ENCODE measurements at places on chromosomes 5 and 9.

- DNase-seq = no peak
Measured at GRCh38 chr5:73030531-73030930, 74.7 kb downstream of the FCHO2 start.

DNA sequence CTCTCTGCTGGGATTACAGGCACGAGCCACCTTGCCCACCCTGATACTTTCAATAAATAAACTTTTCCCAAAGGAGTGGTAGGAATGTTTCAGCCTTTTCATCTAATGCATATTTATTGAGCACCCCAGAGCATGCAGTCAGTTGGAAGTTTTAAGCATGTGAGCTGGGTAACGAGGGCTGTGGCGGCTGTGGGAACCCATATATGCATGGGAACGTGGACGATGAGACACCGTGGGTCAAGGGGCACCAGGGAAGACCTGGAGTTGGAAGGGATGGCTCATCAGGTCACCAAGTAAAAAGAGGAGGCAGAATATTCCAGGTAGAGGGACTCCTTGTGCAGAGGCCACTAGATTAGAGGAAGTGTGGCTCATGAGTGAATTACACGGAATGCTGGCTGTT is 64.7 kb downstream of the ANKRD33B start:
- no peak for DNase-seq

GRCh38 chr5:116495786-116496357 is 78.8 kb downstream of the SEMA6A start:
- no peak for DNase-seq

GRCh38 chr5:77946381-77947040 is 170.4 kb upstream of the TBCA start:
- no peak for DNase-seq

DNA sequence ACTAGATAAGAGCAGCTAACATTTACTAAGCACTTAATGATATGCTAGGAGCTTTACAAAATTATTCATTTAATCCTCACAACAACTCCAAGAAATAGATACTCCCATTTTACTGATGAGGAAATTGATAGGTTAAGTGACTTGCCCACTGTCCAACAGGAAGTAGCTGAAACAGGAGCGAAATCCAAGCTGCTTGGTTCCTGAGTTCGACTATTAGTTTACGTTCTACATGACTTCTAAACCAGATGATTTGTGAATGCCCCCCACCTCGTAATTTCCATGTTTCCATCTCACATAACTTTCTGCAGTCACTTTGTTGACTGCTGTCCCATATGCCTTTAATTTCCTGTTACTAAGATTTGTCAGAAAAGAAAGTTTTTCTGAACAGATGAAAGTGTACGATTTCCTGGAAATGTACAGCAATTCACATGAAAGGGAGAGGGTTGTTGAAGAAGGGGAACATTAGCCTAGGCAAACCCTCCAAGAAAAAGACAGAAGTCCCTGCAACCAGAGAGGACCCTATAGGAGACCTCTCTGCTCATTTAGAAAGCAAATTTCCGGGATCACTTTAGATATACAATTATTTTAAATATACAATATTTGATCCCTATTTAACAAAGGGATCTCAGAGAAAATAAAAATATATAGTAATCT is 279.1 kb upstream of the EFNA5 start:
- DNase-seq = no peak

- DNase-seq = no peak
Measured at GRCh38 chr9:95749493-95749892, 126.0 kb upstream of the ERCC6L2 start.

GRCh38 chr9:106076711-106077110 is 382.4 kb downstream of the TMEM38B start:
- DNase-seq = no peak

DNA sequence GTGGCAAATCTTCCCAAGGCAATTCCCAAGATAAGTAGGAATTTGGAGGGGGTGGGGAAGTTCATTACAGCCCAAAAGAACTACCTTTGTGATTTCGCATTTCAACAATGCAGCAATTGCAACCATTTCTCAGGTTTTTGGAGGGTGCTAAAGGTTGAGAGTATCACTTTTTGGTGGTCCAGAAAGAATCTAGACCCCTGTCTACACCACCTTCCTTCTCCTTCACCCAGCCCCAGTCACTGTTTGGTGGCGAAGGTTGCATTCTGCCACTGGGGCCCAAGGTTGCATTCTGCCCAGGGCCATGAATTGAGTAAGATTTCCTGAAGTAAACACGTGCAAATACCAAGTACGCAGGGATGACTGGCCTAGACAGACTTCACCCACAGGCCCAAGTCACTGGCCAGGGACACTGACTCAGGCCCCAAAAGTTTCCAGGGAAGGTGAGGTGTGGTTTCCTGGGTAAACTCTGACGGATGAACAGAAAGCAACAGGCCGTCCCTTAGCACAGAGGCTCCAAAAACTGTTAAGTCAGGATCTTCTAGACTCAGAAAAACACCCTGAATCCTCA is 5.7 kb downstream of the PDE6A start:
- DNase-seq = peak; percentile 76

GRCh38 chr5:149045089-149045460 is 17.8 kb downstream of the SH3TC2 start:
- no peak for DNase-seq

- DNase-seq = no peak
Measured at GRCh38 chr5:171703146-171703545, 82.5 kb upstream of the SMIM23 start.

DNA sequence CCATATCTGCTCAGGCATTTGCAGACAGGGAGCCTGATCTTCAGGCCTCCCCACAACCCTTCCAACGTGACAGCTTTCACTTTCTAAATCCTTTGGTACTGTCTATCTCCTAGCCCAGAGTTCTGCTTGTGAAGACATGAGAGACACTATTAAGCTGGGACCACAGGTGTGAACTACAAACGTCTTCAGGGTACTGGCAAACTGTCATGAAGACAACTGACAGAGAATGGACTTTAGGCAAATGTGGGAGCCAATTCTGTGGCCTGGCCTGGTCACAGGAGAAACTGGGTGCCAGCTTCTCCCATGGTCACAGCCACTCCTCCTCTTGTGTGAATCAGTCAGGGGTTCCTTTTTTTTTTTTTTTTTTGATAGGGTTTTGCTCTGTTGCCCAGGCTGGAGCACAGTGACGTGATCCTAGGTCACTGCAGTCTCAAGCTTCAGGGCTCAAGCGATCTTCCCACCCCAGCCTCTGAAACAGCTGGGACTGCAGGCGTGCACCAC is 10.4 kb downstream of the TRIM14 start:
- no peak for DNase-seq

DNA sequence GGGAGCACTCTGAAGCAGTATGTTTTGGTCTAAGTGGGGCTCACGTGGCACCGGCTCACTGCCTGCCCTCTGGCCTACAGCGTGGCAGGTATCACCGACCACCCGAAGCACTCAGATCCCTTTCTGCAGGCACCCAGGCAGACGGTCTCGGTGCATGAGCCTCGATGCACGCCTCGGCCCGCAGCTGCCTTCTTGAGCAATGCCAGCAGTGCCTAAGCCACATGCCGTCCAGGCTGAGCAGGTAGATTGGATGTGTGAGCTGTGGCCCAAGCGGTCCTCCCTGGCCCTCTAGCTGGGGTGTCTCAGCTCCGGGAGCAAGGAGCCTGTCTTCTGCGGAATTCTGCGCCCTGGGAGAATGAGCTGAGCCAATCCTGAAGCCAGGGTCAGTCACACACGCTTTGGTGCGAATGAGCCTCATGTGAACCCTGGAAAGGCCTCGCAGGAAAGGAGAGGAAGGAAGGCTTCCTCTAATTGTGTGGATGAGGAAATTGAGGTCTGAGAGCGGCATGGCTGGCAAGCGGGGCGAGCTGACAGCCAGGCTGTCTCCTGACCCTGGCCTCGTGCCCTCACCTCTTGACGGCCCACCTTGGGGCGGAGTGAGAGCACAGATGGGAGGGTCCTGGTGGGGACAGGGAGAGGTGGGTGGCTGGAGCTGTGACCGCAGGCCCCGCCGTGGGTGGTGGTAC is 14.4 kb downstream of the RXRA start:
- no peak for DNase-seq

DNA sequence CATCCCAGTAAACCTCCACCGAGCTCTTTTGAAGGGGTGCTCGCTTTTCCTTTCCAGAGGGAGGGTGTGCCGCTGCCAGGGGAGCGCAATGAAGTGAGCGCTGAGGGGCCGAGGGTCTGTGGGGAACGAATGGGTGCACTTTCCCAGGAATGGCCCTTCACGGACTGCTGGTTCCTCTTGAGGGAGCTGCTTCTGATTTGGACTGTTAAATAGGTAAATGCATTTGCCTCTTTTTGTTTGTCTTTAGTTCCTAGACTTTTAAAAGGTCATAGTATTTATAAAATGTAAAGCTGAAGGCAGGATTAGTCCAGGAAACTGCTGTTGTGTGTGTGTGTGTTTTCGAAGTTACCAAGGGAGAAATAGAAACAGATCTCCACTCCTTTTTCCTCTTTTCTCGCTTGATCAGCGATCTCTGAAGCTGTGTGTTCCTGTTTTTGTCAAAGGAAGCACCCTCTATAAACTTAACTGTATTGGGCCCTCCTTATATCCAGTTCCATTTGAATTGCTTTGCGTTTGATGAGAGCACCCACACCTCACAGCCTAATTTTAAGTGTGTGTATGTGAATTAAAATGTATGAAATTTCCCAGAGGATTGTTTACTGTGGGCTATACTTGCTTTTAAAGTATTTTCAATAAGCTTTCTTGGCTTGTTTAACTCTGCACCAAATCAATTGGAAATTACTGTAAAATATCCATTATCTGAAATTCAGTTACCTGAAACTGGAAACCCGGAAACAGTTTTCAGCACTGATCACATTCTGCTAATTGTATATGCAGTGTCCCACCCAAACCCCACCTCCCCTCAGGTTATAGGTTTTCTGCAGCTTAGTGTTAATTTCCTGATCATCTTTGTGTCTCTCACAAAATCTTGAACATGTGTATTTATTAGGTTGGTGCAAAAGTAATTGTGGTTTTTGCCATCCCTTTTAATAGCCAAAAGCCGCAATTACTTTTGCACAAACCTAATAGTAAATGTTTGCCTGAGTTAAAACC is 966 bp downstream of the SNX2 start:
- DNase-seq = peak; percentile 11

- peak; percentile 55 for DNase-seq
Measured at GRCh38 chr9:84146893-84147710, 166.5 kb downstream of the RMI1 start.

- peak; percentile 15 for DNase-seq
Measured at GRCh38 chr5:114789773-114790402, 379.8 kb downstream of the TRIM36 start.

- DNase-seq = no peak
Measured at GRCh38 chr9:108844391-108844790, 11.4 kb downstream of the ACTL7B start.

GRCh38 chr5:82636591-82636990 is 358.4 kb upstream of the RPS23 start:
- no peak for DNase-seq

DNA sequence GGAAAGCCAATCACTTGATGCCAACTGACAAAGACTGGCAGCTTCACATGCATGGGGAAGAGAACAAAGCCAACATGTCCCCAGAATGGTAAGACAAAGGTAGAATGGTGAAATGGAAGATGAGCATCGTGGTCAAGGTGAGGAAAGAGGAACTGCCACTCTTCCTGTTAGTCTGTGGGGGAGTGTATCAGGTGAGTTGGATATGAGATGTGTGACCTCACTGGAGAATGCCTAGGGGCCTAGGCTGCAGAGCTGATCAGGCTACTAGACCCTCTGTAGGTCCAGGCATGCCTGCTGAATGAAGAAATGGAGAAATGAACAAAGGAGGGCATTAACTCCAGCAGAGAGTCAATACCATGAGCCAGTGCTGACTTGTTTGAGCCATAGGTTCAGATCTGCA is 112.4 kb upstream of the SLC1A3 start:
- no peak for DNase-seq

GRCh38 chr5:56330167-56330566 is 97.0 kb upstream of the ANKRD55 start:
- DNase-seq = no peak

GRCh38 chr5:67319935-67320725 is 123.5 kb upstream of the CD180 start:
- no peak for DNase-seq

- no peak for DNase-seq
Measured at GRCh38 chr9:20302197-20302596, 320.1 kb downstream of the MLLT3 start.

DNA sequence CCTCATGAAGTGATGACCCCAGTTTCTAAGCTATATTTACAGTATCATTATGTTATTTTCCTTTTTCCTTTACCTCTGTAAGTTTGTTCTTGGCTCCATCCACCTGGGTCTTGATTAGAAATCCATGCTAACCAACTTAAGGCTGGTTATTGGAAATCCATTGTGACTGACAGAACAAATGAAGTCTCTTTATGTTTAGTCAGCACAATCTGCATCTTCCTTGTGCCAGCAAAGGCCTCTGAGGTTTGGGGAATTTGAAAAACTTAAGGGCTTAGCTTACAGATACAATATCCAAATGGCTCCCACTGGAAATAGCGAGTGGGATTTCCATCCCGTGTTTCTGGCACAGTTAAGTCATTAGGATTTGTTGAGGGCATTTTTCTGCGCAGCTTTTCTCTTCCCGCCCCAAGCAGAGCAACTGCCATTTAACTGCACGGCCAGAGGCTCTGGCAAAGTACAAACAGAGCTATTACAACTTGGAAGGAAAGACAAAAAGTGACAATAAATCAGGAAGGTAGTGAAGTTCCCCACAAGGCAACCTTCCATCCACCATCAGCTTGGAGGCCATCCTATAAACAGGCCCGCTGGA is 64.2 kb downstream of the DCP2 start:
- no peak for DNase-seq

DNA sequence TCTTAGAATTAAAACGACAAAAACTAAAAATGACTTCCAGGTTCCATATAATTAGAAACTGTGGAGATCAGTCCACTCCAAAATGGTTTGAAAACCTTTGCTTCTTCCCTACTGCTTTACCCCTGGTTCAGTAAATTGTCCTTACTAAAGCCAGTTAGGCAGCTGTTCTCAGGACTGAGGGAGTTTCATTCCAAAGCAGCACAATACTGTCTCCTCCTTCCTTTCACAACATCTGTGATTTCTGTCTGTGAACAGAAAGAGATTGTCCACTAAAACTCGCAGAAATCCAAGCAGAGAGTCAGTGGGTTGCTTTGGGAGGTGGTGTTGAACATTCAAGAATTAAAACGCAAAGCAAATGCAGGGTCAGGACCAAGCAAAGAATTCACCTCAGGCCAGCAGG is 740.8 kb upstream of the ZNF608 start:
- no peak for DNase-seq

GRCh38 chr9:96185518-96186156 is 116.3 kb downstream of the HSD17B3 start:
- no peak for DNase-seq

DNA sequence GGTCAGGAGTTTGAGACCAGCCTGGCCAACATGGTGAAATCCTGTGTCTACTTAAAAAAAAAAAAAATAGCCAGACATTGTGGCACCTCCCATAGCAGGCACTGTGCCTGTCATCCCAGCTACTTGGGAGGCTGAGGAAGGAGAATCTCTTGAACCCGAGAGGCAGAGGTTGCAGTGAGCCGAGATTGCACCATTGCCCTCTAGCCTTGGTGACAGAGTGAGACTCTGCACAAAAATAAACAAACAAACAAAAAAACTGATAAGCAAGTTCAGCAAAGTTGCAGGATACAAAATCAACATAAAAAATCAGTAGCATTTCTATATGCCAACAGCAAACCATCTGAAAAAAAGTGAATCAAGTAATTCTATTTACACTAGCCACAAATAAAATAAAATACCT is 64.8 kb upstream of the TTC23L start:
- DNase-seq = no peak

- no peak for DNase-seq
Measured at GRCh38 chr5:38148021-38148625, 110.2 kb upstream of the EGFLAM start.

All from GM03348 (cell line).